Activated CD4-positive, alpha-beta T cell treated with anti-CD3 and anti-CD28 coated beads, Interleukin-2, amount 50 U/mL, for 1 hour (primary cell): ENCODE measurements at places on chromosomes 1 and 21.

GRCh38 chr1:56461158-56462127, 117.9 kb downstream of the PLPP3 start:
- no peak for DNase-seq

- DNase-seq, result no peak
Observed at GRCh38 chr1:20325844-20326420, 35.3 kb downstream of the VWA5B1 start.

DNA sequence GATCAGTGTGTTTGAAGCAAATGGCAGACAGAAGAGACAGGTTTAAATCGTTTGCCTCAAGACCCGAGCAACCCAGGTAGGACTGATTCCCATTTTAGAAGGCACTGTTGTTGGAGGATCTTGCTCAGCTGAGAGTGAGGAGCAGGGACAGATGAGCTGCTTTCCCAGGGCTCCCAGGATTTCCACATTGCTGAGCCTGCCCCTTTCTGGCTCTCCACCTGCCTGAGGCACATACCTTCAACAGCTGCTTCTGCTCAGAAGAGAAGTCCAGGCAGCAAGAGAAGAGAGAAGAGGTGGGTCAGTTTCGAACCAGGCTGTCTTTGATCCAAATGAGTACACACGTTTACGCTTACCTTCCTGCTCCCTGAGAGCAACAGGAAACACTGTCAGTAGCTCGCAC, 5.7 kb downstream of the TNNT2 start:
- no peak for DNase-seq

DNA sequence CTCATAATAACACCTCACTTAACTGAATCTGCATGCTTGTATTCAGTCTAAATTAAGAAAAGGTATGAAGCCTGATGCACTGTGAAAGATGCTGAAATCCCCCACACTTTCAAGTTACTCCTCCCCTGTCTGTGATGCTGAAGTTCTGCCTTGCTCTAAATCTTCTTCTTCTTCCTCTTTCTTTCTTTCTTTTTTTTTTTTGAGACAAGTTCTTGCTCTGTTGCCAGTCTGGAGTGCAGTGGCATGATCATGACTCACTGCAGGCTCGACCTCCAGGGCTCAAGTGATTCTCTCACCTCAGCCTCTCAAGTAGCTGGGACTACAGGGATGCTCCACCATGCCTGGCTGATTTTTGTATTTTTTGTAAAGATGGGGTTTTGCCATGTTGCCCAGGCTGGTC, 231.0 kb upstream of the B3GALT2 start:
- peak; percentile 14 for DNase-seq

- no peak for DNase-seq
Observed at GRCh38 chr1:10624256-10625050, 149.7 kb downstream of the PEX14 start.

GRCh38 chr1:22320587-22321344, 130.9 kb upstream of the ZBTB40 start:
- DNase-seq, result no peak
